ENCODE measurements at places on chromosomes 16 and 17.

GRCh38 chr17:13562271-13562800 lies 39.4 kb downstream of the HS3ST3A1 start:
- no peak for DNase-seq

DNA sequence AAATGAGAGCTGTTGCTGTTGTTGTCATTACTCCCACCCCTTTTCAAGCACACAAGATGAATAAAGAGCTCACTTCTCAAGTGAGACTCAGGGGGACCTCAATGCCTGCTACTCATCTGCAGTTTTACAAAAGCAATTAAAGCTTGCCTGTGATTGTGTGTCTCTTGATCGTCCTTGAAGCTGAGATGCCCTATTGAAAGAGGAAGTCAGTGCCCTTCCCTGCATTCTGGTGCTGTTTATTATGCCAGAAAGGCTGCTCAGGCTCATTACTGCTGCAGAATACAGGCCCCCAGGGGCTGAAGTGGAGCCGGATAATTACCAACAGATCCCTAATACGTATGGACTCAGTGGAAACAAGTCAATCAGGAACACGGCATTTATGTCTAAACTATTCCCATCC lies 147.2 kb downstream of the HS3ST2 start:
- no peak for DNase-seq

- no peak for DNase-seq
These were observed 503.7 kb upstream of the C16orf82 start for GRCh38 chr16:26563018-26563417.

- DNase-seq = no peak
These were observed 95.6 kb upstream of the CDYL2 start for GRCh38 chr16:80899809-80900592.

DNA sequence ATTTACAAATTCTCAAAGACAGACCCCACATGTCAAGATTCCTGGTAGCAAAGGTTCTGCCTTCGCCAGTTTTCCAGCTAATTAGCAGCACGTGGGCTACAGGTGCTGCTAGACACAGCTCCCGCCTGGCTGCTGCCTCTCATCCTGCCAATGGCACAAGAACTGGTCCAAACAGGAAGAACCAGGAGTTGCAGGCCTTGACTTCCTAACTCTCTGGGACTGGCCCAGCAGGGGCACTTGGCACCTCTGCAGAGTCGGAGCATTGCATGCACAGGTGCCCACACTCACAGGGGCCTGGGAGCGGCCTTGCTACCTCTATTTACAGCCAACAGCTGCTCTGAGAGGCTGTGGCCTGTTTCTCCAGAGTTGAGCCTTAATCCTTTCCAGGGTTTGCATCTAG lies 39.6 kb downstream of the TK2 start:
- DNase-seq = no peak

GRCh38 chr17:8255499-8255898 lies 6.4 kb downstream of the PFAS start:
- DNase-seq = no peak

- DNase-seq = peak; percentile 76
These were observed 30.3 kb downstream of the HMOX2 start for GRCh38 chr16:4506450-4506849.

- no peak for DNase-seq
These were observed 49.8 kb downstream of the TMEM100 start for GRCh38 chr17:55672585-55673501.

DNA sequence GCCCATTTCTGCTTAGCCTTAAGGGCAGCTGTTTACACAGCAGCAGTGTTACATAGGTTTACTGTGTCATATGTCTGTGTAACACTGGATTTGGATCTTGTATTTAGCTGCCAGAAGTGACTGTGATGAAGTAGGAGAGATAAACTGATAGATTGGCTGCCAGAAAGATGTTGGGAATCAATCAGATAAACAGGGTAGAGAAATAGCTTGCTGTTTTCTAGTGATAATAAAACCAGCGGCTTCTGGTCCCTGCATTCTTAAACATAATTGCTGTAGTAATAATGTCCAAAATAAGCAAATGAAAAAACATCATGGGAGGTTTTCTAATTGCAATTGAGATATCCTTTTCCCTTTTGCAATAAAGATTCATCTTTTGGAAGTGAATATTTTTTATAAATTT lies 68.7 kb downstream of the AATF start:
- no peak for DNase-seq

GRCh38 chr16:14437426-14437825 lies 192.6 kb downstream of the PARN start:
- DNase-seq = no peak

DNA sequence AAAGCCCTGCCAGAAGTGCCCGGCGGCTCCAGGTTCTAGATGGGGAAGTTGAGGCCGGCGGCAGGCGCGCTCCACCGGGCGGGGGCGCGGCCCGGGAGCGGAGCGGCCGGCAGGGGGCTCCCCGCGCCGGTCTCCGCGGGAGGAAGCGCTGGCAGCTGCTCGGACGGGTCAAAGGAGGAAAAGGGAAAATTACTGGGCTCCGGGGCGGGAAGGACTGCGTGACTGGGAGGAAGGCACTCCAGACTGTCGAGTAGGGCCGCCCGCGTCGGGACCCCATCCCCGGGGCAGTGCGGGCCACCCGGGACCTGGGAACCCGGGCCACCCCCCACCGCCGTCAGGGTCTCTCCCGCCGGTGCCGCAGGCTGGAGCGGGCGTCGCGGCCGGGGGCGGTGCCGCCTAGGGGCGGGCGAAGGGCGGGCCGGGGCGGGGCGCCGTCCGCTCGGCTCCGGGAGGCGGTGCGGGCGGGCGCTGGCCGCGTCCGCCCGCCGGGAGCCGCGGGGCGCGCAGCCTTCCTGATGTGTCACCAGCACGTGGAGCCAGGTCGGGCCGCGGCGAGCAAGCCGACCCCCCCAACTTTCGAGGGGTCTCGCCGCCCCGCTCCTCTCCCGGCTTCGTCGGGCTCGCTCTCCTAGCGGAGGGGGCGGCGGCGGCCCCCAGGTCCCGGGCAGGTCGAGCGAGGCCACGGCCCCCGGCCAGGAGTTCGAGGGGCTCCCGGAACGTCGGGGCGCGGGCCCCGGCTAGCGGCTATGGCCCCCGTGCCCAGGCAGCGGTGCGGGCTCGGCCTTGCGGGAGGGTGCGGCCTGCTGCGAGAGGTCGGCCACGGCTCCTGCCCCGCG lies 167.5 kb downstream of the RAB11FIP4 start:
- DNase-seq = peak; percentile 66

- DNase-seq = no peak
These were observed 7.2 kb upstream of the PLXDC1 start for GRCh38 chr17:39158623-39159022.

- DNase-seq = peak; percentile 72
These were observed 503 bp downstream of the C16orf54 start for GRCh38 chr16:29745121-29745852.

DNA sequence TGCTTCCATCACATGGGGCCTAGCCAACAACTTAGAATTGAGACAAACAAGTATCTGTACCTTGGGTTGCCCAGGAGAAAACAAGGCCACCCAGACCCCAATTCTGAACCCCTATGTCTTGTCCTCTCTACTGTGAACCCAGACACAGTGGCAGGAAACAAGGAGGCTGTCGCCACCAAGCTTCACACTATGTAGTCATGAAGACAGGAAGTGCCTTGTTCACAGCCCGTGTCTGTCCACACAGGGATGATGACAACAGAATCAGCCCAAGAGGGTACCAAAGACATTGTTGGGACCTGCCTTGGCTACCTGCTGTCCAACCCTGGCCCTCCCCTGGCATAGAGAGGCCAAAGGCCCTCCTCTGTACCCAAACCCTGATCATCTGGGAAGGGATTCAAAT lies 84.8 kb downstream of the CDYL2 start:
- DNase-seq = peak; percentile 41

Measured in CD4-positive, alpha-beta T cell treated with Interleukin-12 subunit alpha and Interleukin-12 subunit beta, for 1 hour (primary cell).